Hypothalamus (tissue), 51 donors: ENCODE measurements at places on chromosomes 7 and 10.

GRCh38 chr7:83161186-83161585 is 1.5 kb downstream of the PCLO start:
- no peak for DNase-seq

GRCh38 chr7:90459888-90460287 is 9.6 kb upstream of the PTTG1IP2 start:
- DNase-seq, result no peak

DNA sequence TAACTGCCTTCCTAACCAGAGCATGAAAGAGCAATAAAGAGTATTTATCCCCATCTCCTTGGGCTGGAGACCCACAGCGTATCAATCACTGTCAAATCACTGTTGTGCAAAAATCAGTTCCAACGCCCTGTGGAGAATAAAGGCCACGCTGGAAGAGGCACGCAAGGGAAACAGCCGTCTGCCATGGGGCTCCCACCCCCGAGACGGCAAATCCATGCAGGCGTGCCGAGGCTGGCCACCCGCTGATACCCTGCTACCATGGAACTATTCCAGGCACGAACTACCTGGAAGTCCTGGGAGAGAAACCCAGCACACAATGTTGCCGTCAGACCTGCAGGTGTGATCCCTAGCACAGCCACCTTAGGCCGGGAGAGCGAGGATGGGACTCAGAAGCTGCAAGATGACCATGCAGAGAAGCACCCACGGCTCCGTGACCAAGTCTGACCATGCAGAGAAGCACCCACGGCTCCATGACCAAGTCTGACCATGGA is 185.3 kb downstream of the DIP2C start:
- no peak for DNase-seq

- DNase-seq, result no peak
Observed at GRCh38 chr10:52351914-52352330, 37.8 kb downstream of the DKK1 start.

DNA sequence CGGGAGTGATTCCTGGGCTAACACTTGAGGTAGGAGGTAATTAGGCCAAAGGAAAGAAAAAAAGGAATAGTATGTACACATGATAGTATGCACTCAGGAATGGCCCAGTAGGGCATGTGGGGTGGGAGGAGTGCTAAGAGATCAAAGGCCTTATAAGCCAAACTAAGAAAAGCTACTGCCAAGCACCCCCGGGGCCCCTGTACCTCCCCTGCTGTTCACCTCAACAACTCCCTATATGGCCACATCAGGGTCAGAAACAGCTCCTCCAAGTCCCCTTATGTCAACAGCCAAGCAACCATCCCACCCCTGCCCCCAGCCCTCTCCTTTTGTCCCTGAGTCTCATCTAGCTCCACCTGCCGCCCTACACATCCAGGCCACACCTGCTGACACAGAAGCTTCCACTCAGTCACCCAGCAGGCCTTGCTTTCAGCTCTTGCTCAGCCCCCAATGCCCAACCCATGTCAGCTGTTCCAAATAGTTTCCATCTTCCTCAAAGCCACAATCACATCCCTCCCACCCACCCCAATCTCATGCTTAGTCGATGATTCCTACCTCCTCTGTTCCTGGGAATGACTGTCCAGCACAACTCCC is 80.2 kb downstream of the SORBS1 start:
- DNase-seq, result no peak

GRCh38 chr10:89251409-89252224 is at the start of gene LIPA:
TSS of gene LIPA (minus strand) at chr10:89251775. CDS start at chr10:89247648, 4,127 bp downstream.
- DNase-seq, result peak; percentile 99

DNA sequence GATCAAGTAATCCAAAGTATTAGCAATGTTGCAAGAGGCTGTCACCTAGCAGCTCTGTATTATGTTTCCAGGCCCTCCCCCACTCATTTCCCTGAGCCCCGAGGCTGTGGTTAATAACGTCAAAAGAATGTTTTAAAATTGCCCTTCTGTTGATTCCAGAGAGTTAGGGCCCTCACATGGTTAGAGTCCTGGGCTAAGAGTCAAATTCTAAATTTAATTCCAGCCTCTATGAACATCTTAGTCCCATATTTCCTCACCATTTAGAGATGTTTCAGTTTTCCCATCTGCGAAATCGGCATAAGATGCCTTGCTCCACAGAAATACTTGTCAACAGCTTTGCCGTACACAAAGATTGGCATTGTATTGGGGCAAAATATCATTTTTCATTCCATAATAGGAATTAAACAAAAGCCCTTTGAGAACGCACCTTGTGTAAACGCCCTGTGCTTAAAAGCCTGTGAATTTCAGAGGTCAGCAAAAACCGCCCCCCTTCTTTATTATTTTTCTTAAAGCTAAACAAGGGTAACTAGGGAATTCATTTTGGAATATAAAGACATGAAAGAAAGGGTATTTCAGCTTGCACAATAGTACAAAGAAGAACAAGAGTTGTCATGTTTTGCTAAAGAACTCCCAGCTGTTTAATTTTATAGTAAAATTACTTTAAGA is 135.8 kb downstream of the ARID5B start:
- no peak for DNase-seq

DNA sequence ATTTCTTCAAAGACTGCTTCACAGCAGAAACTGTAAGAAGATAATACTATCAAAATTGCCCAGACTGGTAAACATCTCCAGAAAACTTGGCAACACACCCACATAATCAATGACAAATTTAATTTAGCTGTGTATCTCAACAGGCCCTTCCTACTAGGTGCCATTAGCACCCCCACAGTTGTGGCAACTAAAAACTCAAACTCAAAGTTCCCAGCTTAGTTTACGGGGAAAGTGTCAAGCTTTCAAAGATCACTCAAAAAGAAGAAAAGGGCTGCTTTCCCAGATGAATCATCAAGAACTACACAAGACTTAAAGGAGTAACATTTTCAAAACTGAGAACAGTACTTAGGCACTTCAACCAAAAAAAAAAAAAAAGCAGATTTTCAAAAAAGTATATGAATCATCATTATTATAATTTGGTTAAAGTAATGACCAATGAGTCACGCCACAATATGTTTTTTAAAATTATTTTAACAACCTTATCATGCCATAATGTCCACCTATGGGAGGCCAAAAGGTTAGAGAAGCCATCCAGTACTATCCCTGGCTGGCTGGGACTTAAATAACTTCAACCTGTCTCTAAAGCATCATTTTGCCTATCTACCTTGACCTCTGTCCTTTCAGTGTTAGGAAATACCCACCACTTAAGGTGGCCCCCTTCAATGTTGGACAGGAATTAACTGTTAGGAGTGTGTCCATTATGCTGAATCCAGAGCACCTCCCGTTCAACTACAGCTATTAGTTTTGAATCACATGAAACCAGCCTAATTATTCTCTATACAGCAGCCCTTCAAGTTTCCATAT is 90.8 kb downstream of the ZFAND4 start:
- DNase-seq, result no peak

DNA sequence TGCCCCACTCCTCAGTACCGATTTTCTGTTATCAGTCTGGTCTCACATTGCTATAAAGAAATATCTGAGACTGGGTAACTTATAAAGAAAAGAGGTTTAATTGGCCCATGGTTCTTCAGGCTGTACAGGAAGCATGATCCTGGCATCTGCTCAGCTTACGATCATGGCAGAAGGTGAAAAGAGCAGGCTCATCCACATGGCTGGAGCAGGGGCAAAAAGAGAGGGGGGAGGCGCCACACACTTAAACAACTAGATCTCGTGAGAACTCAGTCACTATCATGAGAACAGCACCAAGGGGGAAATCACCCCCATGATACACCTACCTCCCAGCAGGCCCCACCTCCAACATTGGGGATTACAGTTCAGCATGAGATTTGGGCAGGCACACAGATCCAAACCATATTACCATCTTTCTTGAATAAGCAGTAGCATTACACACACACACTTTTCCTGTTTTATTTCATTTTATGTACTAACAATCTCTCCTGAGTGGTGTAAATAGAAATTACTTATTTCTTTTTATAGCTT is 53.3 kb downstream of the TRIM24 start:
- DNase-seq, result no peak

- DNase-seq, result no peak
Observed at GRCh38 chr7:84612981-84613681, 418.5 kb upstream of the SEMA3A start.

DNA sequence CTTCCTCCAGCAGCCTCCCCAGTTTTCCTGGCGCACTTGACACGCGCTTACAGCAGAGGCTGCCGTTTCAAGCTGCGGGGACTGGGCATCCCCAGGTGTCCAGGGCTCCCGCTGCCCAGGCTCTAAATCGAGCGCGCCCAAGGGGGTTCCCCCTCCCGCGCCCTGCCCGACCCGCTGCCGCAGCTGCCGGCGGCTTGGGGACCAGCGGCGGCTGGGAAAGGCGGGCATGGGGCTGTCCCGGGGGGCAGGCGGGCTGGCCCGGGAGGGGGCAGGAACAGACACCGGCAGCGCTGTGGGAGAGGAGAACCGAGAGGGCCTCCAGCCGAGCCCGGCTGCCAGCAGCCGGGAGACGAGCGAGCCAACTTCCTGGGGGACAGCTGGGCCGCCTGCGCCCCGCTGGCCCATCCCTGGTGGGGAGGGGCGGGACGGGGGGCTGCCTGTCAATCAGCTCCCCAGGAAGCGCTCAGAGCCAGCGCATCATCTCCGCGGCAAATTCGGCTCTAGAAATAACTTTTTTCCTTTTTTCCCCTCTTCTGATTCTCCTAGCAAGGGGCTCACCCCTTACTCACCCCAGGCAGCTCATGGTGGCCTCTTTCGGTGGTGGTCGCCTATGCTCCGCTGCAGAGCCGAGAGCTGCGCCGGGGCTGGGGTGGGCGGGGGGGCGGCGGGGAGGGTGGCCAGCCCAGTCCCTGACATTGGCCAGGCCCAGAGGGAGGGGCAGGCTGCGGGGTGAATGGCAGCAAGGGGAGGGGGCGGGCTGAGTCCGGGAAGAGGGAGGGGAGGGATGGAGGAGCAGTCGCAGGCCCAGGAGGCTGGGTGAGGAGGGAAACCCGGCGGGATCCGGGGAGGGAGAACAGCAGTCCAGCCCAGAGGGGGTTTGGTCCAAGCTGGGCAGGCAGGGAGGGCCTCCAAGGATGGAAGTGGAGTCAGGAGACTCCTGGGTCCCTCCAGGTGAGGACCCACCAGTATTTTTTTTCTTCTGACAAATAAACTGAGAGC is 14.7 kb downstream of the GRID2IP start:
- DNase-seq, result peak; percentile 33

DNA sequence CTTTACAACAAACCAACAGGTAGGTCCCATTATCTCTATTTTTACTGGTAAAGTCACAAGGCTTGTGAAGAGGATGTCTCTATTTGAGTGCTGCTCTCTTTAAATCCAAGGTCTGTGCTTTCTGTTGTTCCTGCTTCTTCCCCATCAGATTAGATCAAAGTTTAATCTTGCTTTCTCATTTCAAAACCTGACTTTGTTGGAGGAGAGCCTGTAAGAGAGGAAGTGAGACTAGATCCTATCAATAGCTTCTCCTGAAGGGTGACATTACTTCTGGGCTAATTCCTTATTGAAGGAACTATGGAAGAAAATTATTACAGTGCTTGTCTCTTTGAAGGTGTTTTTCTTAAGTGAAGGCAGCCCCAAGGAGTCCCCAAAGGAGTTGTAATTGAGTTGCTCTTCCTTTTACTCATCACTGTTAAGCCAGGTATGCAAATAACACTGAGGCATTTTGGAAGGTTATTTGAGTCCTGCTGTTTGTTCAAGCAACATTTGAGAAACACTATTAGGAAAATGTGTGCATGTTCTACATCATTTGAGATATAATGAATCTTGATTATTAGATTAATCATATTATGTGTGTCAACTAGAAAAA is 146.2 kb upstream of the MBL2 start:
- DNase-seq, result no peak

- peak; percentile 84 for DNase-seq
Observed at GRCh38 chr7:134593530-134594392, 44.9 kb downstream of the AKR1B15 start.

DNA sequence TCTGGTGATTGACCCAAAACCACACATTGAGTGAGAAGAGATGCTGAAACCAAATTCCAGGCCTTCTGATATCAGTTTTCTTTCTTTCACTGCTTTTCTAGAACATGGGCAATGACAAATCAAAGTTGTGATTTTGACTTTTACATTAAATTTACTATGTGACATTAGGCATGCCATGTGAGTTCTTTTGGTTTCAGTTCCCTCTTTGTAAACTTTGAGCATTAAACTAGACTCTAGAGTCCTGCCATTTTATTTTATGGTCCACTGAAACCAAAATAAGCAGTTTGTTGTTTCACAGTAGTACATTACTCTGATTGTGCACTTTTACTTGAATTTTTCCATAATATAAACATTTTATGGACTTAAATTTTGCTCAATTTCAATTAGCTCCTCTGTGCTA is 381.1 kb upstream of the SEMA3D start:
- no peak for DNase-seq

DNA sequence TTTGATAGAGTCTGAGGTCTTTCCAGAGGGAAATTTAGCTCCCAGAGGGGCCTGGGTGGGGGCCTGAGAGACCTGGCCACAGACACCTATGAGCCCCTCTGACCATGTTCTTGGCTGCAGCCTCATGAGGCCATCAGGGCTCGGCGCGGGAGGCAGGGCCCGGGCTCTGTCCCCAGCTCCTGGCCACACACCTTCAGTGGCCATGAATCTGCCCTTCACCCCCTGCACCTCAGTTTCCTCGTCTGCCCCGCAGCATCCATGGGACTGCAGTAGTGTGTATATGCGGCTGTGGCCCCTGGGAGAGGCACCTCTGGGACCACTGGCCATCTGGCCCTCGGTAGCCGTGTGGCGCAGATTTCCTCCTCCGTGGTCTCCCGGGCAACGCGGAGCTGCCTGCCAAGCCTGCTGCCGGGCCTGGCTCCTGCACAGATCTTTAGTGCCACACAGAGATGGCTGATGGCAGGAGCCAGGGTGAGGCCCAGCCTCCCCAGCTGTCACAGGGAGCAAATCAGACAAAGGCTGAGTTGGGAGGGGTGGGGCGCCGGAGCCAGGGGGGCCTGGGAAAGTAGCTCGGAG is 23.6 kb upstream of the ADCYAP1R1 start:
- DNase-seq, result peak; percentile 59

DNA sequence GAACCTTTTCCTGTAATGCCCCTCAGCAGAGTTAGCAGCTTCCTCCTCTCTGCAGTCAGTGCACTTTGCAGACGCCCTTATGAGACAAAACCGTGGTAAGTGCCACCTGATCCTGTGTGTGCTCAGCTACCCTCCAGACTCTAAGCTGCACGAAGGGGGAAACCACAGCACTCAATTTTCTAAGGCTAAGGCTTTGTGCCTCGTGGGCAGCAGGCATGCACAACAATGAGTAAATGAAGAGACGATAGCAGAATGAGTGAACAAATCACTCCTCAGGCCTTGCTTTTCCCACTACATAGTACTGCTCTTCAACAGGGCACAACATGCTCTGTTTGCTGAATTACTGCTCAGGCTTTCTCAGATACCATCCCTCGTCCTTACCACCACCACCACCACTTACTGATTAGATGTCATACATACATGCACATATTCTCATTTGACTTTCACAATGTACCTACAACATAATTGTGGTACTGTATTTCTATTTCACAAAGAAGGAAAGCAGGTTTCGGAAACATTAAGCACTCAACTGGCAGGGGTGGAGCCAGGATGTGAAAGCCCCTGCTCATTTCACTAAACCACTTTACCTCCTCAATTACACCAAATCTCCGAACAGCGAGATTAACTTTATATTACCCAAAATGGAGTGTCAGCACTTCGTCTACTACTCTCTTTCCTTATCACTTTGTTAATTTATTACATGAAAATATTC is 85.4 kb downstream of the ICA1 start:
- DNase-seq, result no peak

GRCh38 chr7:106239406-106239805 is 45.4 kb downstream of the NAMPT start:
- no peak for DNase-seq
